ENCODE measurements at places on chromosomes 13 and 19.

DNA sequence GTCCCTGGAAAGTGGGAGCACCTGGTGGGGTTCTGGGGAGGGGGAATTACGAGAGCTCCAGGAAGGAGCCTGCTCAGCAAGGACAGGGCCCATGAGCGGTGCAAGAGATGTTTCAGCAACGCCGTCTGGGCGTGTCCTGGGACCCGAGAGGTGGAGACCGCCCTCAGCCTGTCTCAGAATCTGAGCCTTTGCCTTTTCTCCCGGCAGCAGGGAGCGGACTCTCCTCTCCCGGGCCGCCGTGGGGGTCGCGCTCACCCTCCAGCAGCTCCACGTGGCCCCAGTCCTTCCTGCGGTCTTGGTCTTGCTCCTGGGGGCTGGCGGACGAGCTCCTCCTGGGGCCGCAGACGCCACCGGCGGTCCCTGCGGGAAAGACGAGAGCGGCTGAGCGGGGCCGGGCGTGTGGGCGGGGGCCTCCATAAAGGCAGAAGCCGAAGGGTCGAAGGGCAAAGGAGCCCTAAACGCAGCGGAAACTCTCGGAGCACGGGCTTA lies 714 bp downstream of the POLRMT start:
- DNase-seq: peak; percentile 73

GRCh38 chr19:48913114-48913889 lies 13.2 kb downstream of the NUCB1 start:
- DNase-seq: no peak

DNA sequence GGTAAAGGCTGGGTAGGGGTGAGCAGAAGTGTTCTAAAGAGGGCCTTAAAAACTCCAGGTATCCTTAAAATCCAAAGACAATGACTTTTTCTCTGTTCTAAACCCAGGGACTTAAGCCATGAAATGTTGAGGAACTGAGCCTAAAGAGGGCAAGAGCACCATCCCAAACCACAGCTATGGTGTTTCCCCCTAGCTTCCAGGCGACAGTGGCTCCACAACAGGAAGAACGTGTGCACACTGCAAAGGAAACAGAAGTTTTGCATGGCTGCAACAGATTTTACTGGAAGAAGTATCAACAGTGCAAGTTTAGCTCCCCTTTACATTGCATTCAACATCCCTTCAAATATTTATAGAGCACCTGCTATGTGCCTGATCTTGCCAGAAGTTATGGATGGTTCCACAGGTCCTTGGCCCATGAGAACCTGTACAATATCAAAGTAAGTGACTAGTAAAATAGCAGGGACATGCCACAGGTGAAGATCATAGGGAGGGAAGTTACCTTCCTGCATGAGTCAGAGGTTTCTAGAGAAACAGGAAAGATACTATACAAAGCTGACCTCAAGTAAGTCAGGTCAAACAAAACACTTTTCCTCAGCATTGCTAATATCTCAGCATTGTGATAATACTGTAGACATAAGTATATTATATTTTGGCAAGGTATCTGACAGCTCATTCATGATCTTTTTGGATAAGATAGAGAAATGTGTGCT lies 8.4 kb upstream of the KCTD12 start:
- DNase-seq: no peak

- peak; percentile 57 for DNase-seq
These were observed 11.0 kb downstream of the STK24 start for GRCh38 chr13:98565726-98566565.

GRCh38 chr13:36000028-36000427 lies 131.2 kb downstream of the DCLK1 start:
- no peak for DNase-seq

DNA sequence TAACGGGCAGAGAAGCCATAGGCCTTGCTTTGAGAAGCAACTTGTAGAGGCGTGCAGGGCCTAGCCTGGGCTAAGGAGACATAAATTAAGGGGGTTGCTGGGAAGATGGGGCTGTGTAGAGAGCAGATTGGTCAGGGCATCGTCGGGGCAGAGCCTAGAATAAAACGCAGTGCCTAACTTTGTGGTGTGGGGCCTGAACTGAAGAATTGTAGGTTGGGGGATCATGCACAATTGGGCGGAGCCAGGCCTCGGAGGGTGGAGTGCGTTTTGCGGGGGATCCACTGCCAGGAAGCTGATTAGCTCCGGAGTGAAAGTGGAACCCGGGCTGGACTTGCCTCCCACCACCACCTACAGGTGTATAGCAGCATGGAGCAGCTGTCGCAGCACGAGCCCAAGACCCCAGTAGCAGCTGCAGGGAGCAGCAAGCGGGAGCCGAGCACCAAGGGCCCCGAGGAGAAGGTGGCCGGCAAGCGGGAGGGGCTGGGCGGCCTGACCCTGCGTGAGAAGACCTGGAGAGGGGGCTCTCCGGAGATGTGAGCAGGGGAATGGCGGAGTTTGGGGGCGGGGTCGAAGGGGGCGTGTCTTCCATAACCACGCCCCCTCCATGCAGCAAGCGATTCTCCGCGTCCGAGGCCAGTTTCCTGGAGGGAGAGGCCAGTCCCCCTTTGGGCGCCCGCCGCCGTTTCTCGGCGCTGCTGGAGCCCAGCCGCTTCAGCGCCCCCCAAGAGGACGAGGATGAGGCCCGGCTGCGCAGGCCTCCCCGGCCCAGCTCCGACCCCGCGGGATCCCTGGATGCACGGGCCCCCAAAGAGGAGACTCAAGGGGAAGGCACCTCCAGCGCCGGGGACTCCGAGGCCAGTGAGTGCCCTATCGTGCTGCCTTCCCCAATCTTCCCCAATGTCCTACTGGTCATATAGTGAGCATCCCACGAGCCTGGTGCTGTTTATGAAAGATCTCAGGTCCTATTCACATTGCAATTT lies 13.8 kb downstream of the DNASE2 start:
- peak; percentile 87 for DNase-seq

- DNase-seq: peak; percentile 90
These were observed at the start of gene ZNF665 for GRCh38 chr19:53192771-53193534. Gene ZNF665 (minus strand): TSS chr19:53193358. CDS start chr19:53182898, 10,460 bp downstream.

- DNase-seq: no peak
These were observed 11.5 kb downstream of the UTP14C start for GRCh38 chr13:52036037-52036436.

DNA sequence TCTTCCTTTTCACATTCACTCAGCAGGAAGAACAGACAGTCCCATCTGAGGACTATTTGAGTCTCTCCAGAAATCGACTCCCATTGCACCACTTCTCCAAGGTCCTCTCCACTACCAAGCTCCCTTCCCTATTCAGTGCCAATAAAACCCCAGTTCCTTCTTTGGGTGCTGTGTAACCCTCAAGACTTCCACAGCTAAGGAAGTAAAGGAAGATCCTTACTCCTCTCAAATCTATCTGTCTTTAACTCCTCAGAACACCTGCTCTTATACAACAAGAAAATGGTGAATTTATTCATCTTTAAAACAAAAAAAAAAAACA lies 29.2 kb upstream of the TM9SF2 start:
- no peak for DNase-seq

DNA sequence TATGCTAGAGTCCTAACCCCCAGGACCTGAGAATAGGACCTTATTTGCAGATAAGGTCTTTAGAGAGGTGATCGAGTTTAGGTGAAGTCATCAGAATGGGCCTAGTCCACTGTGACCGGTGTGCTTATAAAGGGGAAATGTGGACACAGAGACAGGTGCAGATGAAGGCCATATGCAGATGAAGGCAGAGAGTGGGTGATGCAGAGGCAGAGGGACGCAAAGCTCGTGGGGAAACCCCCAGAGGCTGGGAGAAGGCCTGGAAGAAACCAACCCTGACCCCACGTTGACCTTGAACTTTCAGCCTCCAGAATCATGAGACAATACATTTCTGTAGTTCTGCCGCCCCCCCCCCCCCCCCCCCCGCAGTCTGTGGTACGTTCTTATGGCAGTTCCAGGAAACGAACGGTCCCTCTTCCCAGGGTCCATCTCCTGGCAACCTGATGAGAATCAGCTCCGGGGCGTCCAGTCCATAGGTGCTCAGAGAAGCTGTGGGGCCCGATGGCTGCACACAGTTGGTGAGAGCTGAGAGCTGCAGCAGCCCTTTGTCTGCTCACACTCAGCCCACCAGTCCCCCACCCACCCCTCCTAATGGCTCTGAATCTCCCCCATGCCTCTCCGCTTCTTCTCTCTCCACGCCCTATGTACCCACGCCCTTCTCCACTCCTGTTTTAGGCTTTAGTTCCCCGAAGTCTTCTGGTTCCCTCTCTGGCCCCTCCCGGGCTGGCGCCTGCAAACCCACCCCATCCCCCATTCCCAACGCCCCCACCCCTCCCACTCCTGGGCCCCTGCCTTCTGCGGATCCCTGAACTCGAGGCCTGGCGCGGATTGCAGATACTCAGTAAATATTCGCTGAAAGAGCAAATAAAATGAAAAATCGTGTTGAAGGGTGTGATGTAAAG lies 218.3 kb upstream of the MAB21L1 start:
- DNase-seq: no peak

- DNase-seq: no peak
These were observed 96.1 kb upstream of the MBNL2 start for GRCh38 chr13:97125810-97126738.

GRCh38 chr13:79796136-79796535 lies 315.2 kb downstream of the NDFIP2 start:
- DNase-seq: no peak

DNA sequence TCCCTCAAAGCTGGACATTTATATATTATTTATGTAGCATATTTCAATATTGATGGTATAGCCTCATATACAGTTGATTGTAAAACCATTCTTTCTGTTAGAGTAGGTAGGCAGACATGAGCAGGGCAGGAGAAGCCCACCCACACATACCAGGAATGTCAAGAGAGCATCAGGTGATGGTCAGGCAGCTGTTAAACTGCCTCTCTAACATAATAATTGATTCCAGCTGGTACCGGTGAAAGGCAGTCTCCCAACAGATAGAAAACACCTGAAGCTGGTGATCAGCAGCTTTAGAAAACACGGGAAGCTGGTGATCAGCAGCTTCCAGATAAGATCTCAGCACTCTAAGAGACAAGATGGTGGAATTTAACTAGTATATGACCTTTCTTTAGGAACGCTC lies 132.9 kb downstream of the SLITRK6 start:
- DNase-seq: no peak

DNA sequence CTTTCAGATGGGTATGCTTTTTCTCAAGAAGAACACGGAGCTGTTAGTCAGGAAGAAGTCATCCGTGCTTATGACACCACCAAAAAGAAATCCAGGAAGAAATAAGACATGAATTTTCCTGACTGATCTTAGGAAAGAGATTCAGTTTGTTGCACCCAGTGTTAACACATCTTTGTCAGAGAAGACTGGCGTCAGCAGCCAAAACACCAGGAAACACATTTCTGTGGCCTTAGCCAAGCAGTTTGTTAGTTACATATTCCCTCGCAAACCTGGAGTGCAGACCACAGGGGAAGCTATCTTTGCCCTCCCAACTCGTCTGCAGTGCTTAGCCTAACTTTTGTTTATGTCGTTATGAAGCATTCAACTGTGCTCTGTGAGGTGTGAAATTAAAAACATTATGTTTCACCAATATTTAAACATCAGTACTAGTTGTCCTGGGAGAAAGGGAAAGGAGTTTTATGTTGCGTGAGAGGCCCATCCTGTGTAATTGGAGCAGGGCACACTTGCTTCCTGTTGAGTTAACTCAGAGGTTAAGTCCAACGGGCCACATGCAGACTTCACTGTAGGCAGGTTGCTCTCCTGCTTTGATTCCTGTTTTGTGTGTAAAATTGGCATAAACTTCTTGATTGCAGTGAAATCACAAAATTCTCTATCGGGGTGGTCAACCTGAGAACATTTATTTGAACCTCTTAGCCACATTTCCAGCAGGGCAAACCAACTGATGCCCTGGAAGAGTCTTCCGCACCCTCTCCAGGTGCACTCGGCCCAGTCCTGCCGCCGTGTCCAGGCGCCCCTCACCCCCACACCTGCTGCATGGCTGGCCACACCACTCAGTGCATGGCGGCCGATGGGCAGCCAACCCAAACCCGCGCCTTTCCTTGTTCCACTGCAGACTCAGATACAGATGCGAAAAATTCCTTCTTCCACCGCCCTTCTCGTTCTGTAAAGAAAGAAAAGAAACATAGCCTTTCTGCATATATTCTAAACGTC lies 31.6 kb downstream of the SHISA2 start:
- no peak for DNase-seq

DNA sequence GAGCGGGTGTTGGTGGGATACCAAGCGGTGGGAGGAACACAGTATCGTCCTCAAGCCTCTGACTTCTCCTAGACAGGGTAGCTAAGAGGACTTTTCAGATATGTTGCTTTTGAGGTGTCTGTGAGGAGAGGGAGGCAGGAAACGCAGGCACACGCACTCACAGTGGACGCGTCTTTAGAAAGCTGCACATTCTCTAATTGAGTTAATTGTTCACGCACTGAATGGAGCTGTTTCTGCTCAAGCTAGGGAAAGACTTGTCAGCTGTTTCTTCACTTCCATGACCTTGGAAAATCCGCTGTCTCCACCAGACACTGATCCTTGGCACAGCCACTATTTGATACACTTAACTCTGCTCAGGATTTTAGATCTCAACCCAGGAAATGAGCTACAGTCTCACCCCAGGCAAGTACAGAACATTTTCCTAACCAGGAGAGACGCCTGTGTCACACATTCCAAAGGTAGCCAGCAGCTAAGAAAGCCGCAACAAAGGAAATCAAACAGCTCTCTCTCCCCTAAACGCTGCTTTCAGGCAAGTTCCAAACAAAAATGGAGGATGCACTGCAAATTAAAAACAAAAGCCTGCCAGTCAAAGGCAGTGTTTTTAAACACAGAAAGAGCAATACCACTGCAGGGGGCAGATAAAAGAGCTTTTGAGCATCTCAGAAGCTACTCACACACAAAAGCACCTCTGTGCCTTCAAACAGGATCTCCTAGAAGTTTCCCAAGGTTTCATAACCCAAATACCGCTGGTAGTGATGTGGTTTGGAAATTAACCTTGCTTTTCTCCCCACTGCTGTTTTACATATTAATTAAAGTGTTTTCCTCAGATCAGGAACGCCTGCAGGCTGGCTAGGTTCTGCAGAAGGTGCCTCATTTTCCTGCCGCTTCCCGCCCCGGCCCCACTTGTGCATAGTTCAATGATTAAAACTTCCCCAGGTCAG lies 57.3 kb downstream of the IRS2 start:
- DNase-seq: no peak

- DNase-seq: no peak
These were observed 2.3 kb downstream of the SYMPK start for GRCh38 chr19:45860359-45861259.

DNA sequence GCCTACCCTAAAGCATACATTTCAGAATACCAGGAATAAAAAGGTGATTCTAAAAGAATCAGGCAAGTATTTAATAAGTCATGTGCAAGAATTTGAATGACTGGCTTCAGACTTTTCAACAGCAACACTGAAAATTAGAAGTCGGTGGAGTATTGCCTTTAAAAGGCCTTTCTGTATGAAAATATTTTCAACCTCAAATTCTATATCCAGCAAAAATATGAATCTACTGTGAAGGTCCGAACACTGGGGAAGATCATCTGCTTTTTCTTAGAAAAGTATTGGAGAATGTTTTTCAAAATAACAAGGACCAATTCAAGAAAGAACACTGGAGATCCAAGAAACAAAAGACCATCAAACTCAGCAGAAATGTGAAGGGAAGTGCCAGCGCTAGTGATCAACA lies 459.5 kb upstream of the KLF12 start:
- no peak for DNase-seq

DNA sequence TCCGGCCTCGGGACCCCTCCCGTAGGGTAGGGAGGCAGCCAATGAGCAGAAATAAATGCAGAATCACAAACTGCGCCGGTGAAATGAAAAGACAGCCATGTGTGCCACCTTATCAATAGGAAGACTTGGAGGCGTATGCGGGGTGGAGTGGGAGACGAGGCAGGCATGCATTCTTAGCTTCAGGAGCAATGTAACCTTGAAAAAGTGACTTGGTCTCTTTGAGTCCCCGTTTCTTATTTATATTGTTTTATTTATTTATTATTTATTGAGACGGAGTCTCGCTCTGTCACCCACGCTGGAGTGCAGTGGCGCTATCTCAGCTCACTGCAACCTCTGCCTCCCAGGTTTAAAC lies 16.0 kb downstream of the SSC5D start:
- no peak for DNase-seq

Data from hepatic stellate cell (primary cell).